ENCODE measurements at places on chromosomes 3 and 15.

DNA sequence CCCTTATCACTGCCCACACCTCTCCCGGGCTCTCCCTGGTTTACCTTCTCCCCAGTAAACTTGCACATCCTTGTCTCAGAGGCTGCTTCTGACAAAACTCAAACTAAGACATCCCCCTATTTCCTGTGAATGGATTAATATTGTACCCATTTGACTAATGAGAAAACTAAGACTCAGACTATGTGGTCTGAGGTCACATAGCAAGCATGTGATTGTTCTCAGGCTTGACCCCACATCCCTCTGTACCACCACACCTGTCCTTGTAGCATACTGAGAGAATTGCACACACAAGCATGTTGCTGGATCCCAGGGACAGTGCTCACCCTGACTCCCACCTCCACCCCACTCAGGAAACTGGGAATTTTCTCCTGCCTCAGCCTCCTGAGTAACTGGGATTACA lies 90.7 kb upstream of the HES1 start:
- DNase-seq, result no peak

GRCh38 chr3:51934991-51935885 lies 6.5 kb downstream of the RRP9 start:
- DNase-seq, result no peak

DNA sequence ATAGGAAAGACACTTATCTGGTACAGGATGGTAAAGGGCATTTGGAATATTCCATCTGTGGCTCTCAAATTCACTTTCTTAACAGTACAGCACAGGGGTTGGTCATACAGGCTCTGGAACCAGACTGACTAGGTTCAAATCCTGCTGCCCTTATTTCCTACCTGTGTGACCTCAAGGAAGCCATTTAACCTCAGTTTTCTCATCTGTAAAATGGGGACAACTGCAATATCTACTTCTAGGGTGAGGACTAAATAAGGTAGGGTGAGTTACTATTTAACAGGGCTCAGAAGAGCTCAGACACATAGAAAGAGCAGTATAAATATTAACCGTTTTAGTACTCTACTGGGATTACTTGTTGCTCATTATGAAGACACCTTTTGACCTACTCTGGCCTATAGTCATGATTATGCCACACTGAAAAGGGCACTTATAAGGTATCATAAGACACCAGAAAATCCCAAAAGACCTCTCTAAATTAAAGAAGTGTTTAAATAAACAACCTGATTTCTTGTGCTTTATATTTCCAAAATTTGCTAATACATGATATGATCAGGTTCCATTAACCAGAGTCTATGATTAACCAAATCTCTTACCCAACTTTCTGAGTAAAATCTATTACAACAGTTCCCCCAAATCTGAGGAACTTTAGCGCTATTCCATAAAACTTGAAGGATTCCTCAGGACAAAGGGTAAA lies 6.5 kb downstream of the RFTN1 start:
- no peak for DNase-seq

GRCh38 chr3:130835483-130835882 lies 58.4 kb upstream of the ATP2C1 start:
- DNase-seq, result no peak

DNA sequence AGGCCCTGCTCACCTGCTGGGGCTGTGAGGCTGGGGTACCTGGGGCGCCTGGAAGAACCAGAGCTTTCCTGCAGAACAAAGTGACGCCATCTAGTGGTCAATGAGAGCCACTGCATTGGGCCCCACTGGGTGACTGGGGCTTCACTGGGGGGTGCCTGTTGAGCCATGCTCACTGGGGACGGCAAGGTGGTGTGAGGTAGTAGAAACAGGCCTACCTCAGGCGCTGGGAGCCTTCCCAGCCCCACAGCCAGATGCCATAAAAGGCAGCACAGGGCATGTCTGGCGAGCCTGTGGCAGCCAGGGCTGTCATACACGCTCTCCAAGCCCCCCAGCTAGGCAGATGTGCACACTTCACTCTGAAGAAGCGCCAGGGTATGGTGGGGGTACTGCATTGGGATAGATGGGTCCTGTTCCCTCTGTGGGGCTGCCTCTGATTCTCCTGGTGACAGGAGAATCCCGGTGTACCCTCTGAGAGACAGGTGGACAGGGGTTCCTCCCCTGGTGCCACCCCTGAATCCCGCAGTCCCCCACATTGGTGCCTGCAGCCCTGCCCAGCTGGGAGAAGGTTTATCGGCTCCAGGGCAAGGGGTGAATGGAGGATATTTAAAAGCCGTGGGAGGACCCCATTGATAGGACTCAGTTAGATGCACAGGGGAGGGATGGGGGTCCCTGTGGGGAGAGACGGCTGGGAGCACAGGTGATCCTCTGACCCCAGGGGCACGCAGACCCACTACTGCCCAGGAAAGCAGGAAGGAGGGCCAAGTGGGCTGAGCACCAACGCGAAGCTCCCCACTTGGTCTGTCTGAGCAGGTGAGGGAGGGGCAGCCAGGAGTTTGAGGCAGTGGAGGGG lies 178.8 kb downstream of the NSMCE3 start:
- DNase-seq, result no peak

- DNase-seq, result no peak
Observed at GRCh38 chr3:12965999-12966846, 107.0 kb downstream of the IQSEC1 start.

- no peak for DNase-seq
Observed at GRCh38 chr3:122772827-122773226, 20.8 kb downstream of the HSPBAP1 start.

DNA sequence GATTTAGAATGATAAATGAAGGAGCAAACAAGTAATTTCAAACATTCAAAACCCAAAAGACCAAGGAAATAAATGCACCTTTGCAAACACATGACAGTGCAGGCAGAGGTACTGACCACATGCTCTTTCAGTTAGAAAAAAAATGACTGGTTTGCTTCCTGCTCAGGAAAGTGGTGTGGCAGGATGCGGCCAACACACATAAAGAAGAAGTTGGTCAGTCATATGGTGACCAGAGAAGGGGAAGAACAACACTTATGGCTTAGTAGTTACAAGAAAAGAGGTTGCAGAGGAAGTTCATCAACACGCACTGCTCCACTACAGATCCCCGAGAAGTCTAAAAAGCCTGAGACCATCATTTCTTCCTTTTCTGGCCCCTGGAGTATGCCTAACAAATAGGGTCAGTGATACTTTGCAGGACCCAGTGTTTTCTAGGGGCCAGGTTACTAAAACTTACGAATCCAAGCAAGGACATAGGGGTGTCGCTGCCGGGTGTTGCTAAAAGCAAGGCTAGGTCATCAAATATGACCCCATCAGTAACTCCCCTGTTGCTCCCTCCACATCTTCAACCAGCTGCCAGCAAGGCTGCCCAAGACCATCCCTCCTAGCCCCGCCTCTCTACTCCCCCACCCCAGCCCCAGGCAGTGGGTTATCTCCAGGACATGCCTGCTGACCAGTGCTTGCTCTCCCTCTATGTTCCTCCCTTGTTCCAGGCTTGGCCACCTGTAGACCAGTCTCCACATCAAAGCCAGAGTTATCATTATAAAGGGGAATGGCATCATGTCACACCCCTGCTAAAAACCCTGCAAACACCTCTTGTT lies 11.2 kb downstream of the ATP8B4 start:
- DNase-seq, result no peak

DNA sequence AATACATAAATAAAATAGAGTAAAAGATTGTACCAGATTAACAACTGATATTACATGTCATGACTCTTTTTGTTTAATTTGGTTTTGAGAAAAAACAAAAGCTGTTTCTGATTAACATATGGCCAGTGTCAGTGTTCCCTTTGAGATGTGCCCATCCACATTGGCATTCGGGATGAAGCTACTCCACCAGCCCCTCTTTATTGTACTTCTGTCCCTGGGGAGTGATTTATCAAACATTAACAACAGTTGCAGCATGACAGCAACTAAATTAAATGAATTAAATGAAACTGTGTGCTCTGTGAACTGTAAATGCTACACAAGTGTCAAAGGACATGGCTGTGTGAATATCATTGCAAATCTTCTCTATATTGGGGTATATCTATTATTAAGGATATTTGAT lies 25.9 kb upstream of the MTMR10 start:
- DNase-seq, result no peak

- DNase-seq, result peak; percentile 63
Observed at GRCh38 chr3:142117056-142117851, 32.1 kb downstream of the TFDP2 start.

DNA sequence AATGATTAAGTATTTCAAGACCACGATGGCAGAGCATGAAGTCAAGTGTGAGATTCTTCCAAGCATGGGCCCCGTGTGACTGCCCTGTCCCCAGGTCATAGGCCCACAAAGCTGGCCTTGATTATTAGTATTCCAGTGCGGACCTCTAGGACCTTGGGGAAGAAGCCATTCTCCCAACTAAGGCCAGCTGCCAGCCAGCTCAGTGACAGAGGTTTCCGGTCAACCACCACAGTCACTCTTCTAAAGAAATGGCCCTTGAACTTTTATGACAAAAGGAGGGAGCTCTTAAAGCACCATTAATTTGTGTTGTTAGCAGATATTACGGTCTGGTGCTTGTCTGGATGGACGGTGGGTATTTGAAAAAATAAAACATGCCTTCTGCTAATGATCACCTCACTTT lies 28.0 kb downstream of the FAM3D start:
- no peak for DNase-seq

- DNase-seq, result no peak
Observed at GRCh38 chr3:43406643-43407023, 120.3 kb downstream of the SNRK start.

- DNase-seq, result no peak
Observed at GRCh38 chr3:175163686-175164085, 304.6 kb downstream of the NAALADL2 start.

GRCh38 chr3:52428151-52429005 lies 16.5 kb downstream of the SEMA3G start:
- DNase-seq, result no peak

GRCh38 chr15:74340150-74340549 lies 27.3 kb downstream of the CYP11A1 start:
- DNase-seq, result no peak

GRCh38 chr15:82030176-82030575 lies 15.6 kb downstream of the MEX3B start:
- DNase-seq, result no peak

DNA sequence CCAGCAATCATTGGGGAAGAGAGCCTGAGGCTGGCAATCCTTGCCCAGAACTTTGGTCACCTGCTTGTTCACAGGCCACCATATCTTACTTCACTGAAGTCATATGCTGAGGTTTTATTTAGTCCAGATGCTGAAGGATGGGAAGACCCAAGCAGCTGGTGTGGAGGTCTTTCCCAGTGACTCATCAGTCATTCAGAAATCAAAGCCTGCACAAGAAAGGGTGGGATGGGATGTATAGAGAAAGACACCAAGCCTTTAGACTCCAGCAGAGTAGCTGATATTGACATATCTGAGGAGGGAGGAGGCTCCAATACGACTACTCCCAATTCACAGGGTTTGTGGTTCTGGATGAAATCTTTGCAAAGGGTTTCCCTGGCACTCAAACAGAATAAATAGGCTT lies 13.0 kb upstream of the PHLDB2 start:
- no peak for DNase-seq

GRCh38 chr15:29822684-29823459 lies 604 bp upstream of the TJP1 start:
- DNase-seq, result no peak

DNA sequence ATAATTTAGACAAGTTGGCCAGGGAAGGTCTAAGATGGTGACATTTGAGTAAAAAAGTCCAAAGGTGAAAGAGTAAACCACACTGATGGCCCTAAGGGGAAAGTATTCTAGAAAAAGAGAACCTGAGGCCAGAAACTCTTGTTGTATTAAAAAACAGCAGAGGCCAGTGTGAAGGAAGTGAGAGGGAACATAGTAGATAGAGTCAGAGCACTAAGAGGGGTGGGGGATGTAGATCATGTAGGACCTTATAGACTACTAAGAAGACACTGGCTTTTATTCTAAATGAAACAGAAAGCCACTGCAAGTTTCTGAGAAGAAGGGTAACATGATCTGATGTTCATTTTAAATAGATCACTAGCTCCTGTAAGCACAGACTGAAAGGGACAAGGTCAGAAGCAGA lies 14.5 kb downstream of the POLQ start:
- DNase-seq, result no peak

- no peak for DNase-seq
Observed at GRCh38 chr3:9422712-9423424, 25.5 kb downstream of the SETD5 start.

DNA sequence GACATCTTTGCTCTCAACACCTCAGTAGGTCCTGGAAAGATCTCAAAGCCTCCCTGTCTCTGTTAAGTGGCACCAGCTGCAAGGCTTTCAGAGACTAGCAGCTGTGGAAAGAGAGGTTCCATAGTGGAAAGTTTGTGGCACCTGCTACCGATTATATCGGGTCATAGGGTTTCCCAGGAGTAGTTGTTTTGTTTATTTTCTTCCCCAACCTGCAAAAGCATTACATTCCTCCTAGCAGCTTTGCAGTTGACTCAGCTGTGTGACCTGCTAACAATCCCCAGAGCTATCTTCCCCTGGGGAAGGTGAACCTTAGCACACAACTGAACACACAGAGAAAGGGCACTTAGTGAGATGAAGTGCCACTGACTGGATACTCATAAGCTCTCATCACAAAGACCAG lies 598.9 kb upstream of the GRM7 start:
- no peak for DNase-seq

DNA sequence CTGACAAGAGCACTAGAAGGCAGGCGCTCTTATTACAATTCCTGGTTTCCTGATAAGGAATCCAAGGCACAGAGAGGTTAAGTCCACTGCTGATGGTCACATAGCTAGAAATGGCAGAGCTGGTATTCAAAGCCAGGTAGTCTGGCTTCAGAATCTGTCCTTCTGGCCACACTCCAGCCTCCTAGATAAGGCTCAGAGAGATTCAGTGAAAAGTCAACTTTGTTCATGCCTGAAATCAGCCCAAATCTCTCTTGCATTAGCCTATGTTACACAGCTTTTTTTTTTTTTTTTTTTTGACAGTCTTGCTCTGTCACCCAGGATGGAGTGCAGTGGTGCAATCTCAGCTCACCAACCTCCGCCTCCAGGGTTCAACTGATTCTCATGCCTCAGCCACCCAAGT lies 21.1 kb upstream of the CMTM8 start:
- DNase-seq, result no peak

GRCh38 chr3:117045143-117045542 lies 335.6 kb downstream of the TUSC7 start:
- no peak for DNase-seq

- no peak for DNase-seq
Observed at GRCh38 chr15:97967881-97968280, 7.4 kb downstream of the ARRDC4 start.

DNA sequence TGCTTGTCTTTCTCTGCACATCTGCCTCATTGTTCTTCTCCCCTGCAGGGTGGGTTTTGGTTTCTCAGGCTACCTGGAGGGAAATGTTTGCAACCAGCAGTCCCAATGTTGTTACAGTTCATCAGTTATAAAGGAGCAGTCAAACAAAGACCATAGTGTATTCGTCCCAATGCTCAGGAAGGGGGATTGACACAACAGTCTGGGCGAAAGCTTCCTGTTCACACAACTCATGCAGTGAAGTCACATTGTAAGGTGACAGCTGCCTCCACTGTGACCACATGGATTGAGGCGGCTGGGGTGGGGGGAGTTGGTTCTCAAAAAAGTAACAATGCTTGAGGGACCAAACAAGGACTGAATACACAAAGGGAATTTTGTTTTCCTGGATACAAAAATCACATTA lies 28.8 kb upstream of the TF start:
- no peak for DNase-seq
